ENCODE measurements at places on chromosomes 5 and 9.

GRCh38 chr9:88177371-88177770, 39.1 kb upstream of the SPATA31C2 start:
- DNase-seq = no peak

- DNase-seq = no peak
Measured at GRCh38 chr9:99030610-99031109, 74.3 kb upstream of the TGFBR1 start.

DNA sequence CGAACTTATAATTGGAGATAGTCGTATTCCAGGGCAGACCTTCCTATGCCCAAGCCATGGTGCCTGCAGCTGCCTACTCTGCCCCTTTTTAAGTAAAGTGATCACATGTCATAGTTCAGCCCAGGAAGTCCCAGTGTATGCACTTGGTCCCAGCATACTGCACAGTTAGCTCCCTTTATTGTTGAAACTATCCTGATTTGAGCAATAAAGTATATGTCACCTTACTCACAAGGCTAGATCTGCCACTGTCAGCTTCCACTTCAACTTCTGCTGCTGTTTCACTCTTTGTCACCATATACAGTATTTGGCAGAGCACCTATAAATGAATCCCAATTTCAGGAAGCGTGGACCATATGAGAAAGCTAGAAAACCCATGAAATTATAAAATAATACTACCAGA, 103.8 kb upstream of the PTGER4 start:
- DNase-seq = no peak

DNA sequence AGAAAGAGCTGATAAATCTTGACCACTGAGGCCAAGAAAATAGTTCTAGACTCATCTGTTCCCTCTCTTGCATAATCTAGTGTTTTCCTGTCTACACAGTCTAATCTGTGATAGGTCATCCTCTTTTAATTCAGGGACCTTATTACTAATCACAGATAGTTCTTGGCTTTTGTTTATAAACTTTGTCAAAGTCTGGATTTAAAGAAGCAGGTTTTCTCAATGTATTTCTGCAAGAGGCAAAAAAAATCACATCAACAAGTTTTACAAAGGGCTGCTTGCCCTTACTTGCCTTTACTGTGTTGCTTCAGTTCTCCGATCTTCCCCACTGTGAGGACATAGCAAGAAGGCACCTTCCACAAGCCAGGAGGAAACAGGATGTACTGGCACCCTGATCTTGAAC, 43.9 kb upstream of the MTAP start:
- DNase-seq = no peak

DNA sequence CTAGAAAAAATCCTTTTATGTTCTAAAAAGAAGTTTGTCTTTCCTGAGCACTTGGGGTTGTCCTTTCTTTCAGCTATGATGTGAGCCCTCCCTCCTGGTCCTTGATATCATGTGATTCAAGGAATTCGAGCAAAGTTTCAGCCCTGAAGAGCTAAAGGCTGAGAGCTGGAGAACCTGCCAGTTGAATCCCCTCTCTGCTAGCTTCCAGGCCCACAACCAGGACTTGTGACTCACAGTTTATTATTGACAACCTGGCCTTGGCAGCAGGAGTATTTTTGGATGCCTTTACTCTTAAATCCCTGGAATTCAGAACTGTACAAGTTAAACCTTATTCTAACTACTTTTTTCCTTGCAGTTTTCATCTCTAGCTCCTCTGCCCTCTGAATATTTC, 182.8 kb downstream of the SPOCK1 start:
- DNase-seq = no peak

GRCh38 chr5:150246835-150247234, 42.7 kb downstream of the CAMK2A start:
- DNase-seq = no peak

DNA sequence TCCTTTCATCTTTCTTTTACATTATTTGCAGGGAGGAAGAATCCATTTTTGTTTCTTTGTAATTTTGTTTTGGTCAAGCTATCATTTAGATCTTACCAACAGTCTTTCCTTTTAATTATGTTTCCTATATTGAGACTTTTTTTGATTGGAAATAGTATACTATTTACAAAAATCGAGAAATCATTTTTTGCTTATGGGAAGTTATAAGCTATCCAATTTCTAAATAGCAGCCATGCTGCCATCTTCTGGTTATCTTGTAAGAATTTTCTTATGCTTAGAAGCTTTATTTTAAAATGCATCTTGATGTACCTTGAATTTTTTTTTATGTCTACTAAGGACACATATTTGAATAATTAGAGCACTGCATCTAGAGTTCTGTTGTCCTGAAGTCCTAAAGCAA, 821.2 kb downstream of the PTPRD start:
- no peak for DNase-seq

DNA sequence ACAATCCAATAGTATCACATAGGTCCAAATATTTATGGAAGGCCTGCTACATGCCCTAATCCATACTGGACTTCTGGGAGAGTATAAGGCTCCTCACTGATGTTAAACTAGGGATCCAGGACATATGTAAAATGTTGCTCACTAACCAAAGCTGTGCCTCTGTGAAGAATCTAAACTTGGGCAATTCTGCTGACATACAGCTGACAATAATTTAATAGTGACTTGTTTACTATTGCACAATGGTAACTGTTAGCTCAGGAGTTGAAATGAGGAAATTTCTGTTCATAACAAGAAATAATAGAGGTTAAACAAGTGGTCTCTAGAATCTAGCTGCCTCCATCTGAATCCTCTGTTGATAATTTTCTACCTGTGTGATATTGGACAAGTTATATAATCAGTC, 14.9 kb upstream of the CTXN3 start:
- DNase-seq = no peak

GRCh38 chr9:116987721-116988485, 300.8 kb downstream of the TRIM32 start:
- no peak for DNase-seq

DNA sequence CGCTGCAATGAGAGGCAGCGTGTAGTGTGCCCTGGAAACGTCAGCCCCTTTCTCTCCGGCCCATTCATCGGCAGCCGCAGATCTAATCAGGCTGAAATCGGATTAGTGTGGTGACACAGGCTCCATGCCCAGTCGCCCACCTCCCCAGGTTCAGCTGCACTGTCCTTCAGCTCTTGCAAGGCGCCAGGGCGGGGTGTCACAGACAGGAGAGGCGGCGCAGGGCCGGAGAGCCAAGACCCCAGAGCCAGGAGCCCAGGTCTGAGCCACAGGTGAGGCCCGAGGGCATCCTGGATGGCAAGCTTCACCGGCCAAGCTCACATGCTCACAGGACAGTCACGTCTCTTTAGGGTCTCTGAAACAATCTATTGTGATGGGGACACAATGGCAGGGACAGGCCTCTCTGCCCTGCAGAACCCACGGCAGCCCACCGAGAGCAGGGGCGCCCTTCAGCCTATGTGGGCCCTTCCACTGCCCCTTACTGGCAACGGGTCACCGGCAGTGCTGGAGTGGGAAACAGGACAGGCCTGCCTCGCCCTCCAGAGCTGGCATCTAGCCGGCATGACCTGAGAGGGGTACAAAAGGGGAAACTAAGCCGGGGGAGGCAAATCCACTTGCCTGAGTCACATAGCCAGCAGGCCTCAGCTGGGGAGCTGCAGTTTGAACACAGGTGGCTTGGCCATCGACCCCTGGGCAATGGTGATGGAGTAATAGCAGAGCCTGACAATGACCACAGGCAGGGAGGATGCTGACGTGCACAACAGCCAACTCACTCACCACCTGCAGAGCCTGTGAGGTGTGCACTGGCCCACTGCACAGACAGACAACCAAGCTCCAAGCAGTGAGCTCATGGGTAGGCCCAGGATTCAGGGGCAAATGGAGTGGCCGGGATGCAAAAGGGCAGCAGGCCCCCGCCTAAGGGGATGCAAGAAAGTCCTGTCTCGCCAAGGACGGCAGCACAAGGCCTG, 48.1 kb downstream of the VAV2 start:
- no peak for DNase-seq

GRCh38 chr5:35285435-35285834, 55.1 kb upstream of the PRLR start:
- no peak for DNase-seq

DNA sequence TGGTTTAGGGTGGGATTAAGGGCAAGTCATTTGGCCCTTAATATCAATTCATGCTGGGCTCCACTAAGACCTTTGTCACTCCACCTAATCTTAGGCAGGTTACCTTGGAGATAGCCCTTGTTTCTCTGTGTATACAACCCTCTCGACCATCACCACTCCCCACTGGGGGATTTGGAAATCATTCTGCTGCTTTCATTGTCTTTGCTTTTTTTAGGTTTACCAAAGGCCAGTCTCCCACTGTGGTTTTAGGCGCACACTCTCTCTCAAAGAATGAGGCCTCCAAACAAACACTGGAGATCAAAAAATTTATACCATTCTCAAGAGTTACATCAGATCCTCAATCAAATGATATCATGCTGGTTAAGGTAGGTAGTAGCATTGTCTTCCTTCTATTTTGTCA, 6.2 kb downstream of the GZMK start:
- no peak for DNase-seq

GRCh38 chr9:117672369-117672768, 31.8 kb upstream of the TLR4 start:
- DNase-seq = no peak

DNA sequence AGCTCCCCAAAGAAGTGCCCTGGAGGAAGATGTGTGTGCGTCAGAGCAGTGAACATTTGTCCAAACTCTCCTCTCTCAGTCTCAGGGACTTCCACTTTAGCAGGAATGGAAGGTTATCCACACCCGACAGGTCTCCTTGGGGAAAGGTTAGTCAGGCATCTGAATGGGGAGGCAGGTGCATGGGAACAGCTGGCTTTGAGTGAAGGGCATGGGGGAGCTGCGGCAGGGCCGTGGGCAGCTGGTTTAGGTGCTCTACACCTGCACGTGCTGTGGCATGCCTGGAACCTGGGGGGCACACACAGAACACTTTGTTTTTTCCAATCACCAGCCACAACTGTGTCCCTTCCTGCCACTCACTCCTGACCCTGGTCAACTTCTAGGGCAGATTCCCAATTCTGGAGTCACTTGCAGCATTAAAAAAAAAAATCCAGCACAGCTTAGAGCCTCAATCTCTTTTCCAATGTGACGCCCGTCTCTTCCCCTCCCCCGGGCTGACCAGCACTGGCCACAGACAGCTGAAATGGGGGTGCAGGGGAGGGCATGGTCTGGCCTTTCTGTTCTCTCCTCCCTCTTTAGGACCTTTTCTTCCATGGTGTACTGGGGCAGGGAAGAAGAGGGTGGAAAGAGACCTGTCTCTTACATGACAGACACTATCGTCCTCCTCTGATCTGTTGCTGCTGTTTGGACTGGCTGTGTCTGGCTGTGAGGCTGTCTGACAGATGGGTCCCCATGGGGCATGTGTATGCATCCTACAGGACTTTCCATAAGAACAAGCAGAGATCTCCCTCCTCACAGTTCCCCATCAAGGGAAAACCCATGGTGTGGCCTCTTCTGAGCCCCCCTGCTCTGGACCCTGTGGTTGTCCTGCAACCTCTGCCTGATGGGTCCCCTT, 9.5 kb upstream of the IL3 start:
- no peak for DNase-seq

DNA sequence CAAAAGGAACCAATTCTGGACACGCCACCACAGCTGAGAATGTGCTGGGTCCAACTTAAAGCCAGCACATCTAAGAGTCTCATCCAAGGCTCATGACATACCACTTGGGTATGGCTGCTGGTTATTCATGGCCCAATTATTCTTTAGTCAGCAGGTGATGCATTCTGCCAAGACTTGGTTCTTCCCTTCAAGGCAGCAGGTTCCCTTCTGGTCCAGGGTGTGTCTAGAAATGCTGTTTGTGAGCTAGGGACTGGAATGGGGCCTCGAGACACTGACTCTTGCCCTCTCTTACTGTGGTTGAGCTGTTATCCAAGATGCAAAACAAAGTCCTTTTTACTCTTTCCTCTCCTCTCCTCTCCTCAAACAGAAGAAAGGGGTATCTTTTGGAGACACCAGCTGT, 522.6 kb downstream of the HINT1 start:
- DNase-seq = no peak

GRCh38 chr5:111954516-111955395, 197.8 kb upstream of the NREP start:
- no peak for DNase-seq

- DNase-seq = no peak
Measured at GRCh38 chr9:91162784-91163443, 198.8 kb downstream of the AUH start.

- no peak for DNase-seq
Measured at GRCh38 chr5:146130440-146131045, 25.2 kb upstream of the PLAC8L1 start.

DNA sequence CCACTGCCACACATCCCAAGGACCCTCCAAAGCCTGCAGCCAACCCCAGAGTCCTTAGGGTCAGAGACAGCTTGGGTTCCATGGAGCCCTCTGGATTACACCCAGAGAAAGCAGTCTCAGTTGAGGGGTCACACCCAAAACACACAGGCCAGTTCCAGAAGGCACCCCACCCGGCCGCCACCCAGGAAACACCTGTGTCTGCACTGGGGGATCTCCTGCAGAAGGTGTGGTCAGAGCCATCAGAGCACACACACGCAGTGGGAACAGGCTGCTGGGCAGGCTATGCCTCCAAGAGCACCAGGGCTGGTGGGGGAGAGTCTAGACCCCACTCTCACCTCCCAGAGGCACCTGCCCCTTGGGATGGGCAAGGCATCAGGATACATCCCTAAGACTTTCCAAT, 27.3 kb downstream of the NIPAL4 start:
- no peak for DNase-seq

Measured in stimulated activated CD4-positive, alpha-beta T cell treated with anti-CD3 and anti-CD28 coated beads, Interleukin-12 subunit alpha, Interleukin-12 subunit beta, amount 100 ng/mL, for 4 hours (primary cell).